ENCODE measurements at places on chromosomes 3 and 15.

- DNase-seq = no peak
Measured at GRCh38 chr3:71994906-71995305, 210.0 kb upstream of the PROK2 start.

DNA sequence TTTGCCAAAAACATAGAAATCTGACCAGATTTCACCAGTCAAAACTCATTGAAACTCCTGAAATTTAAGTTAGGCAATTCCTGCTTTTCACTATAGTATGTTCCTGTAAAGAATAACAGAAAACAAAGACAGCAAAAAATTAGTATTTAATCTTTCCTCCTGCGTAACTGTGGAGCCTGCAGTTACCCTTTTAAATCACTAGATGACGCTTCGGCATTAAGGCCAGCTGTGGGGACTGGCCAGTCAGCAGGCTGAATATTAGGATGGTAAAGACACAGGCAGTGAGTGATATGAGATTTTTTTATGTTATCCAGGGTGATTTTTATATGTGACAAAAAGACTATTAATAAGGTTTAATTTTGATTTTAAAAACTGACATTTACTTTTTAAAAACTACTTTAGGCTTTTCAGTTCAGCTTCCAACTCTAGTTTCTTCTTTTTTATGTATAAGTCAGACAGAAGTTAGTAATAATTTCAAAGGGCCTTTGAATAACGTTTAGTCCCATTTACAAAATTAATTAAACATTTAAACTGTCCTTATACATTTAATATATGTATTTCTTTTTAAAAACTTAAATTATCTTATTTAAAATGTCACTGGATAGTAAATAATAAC is 165.1 kb downstream of the PPM1L start:
- peak; percentile 67 for DNase-seq

- DNase-seq = peak; percentile 39
Measured at GRCh38 chr15:98881526-98882520, 125.8 kb downstream of the PGPEP1L start.

DNA sequence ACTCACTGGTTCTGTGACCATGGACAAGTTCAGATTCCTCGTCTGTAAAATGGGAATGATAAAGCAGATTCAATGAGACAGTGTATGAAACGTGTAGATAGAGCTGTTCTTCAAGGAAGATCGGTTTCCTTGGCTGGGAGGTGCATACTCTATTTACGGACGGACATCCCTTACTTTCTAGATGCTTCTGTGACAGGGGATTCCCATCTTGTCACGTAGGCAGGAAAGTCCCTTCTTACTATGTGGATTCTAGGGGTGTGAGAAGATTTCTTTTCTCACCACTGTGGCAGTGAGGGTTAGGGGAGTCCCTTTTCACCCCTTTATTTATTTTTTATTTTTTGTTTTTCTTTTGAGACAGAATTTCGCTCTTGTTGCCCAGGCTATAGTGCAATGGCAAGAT is 180.9 kb upstream of the TBL1XR1 start:
- DNase-seq = no peak

DNA sequence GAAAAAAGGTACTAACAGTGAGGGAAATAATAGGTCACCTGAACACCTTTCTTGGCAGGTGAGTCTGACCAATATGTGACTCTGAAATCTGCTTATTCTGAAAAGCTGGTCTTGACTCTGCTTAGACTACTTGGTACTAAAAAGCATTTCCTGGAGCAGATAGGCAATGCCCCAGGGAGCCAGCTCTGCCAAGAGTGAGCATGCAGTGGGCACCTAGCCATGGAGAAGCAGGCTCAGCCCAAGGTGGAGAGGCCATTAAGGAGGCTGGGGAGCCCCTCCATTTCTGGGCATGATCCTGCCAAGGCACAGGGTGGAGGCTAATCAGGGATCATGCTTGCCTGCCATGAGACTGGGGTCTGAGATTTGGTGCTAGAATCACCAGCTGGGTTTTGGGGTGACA is 1.6 kb upstream of the LTF start:
- DNase-seq = no peak

- no peak for DNase-seq
Measured at GRCh38 chr15:75073197-75073596, 49.8 kb downstream of the PPCDC start.

- DNase-seq = no peak
Measured at GRCh38 chr3:136490646-136491405, 240.7 kb downstream of the PCCB start.

GRCh38 chr15:22819651-22820050 is 18.8 kb upstream of the NIPA2 start:
- DNase-seq = no peak

- DNase-seq = no peak
Measured at GRCh38 chr3:126216416-126216815, 36.0 kb upstream of the ALDH1L1 start.

- no peak for DNase-seq
Measured at GRCh38 chr3:179666030-179666429, 13.2 kb downstream of the USP13 start.

DNA sequence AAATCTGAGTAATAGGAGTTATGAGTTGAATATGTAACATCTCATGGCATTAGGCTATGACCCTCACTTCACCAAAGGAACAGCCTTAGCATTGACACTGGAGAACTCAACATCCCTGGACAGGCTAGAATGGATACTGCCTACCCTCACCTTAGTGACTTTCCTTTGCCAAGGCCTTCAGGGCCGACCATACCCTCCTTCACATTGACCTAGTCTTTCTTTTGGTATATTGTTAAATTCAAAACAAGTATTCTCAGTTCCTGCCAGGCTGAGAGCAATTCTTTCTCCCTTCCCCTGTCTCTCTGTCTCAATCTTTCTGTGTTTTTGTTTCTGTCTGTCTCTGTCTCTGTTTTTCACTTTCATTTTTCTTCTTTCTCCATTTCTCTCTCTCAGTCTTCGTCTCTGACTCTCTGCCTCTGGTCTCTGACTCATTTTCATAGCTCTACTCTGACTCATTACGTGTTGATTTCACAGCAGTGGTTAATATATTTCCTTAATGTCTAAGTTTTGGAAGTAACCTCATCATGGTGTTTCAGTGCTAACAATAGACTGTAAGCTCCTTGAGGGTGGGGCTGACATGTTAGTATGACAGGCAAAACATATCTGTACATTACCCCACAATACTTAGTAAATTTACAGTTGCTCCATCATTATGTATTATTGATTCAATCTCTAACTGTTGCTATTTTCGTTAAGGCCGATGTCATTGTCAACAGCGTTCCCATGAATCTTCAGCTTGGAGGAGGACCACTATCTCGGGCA is 32.5 kb downstream of the PARP15 start:
- no peak for DNase-seq

DNA sequence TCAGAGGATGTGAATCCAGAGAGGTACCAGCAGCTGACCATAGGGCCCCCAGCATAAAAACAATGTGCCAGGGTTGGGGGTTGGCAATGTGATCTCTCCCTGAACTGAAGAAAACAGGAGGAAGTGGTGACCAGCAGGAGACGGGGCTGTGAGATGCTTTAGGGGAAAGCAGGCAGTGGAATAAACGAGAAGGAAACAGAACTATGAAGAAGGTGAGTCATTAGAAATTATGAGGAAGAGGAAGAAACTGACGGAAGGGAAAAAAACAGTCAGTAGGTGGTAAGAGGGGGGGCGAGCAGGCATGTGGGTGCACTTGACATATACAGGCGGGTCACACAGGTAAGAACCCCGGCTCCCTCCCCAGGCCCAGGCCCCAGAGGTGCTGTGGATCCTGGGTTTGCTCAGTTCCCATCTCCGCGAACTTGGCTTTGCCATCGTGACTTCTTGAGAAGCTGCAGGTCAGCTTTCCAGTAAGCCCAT is 42.2 kb upstream of the B3GNT5 start:
- no peak for DNase-seq

DNA sequence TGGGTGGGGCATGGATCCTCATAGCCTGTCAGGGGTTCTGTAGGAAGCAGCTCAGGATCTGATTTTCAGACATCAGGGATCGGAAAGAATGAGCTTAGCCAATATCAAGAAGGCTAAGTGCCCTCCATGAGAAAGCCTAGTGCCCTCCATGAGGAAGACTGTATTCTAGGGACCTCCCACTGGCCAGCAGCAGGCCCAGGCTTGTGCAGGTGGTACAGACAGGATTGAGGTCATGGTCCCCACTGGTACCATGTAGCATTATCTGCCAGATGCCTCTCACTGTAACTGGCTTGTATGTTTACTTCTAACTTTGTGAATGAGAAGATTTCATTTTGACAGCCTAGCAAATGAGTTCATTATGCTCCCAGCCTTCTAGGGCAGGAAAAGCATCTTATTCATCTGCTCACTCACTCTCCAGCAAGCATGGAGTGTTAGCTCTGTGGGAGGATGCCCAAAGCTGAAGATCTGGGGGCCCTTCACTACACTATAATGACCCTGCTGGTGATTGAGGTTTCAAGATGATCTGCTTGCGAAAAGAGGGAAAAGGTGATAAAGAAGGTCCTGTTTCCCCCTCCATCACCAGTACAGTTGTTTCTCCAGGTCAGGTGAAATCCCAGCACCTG is 7.5 kb downstream of the EPHB1 start:
- DNase-seq = no peak

DNA sequence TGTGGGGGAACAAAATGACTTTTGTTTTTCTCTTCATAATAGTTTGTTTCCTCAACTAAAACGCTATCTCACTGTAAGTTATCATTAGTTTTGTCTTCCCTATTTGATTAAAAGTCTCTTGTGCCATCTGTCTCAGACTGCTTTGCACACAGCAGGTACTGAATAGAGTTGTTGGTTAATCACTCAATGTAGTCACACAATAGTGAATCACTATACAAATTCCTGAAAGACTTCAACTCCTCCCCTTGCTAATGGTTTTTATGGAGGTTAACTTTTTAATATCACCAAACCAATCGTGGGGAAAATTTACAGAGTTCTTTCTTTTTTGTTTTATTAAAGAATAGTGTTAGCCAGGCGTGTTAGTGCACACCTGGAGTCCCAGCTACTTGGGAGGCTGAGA is 2.6 kb upstream of the NGLY1 start:
- DNase-seq = no peak

DNA sequence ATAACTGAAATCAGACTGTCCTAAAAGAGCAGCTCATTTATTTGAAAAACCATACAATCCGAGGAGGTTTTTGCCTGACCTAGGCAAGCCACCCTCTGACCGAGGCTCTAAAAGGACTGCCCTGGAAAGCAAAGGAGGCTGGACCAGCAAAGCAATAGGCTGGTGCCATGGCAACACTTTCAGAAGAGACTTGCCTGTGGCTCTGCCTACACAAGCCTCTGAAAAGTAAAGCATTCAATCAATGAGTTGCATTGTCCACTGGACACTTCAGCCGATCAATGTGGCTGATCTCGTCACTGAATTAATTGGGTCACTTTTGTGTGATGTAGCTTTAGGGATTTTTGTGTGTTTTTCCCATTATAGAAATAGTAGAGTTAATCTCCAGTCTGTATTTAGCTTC is 99.1 kb upstream of the SEMA6D start:
- no peak for DNase-seq

- DNase-seq = no peak
Measured at GRCh38 chr3:59555593-59556315, 505.9 kb upstream of the CFAP20DC start.

GRCh38 chr15:69623392-69624154 is 171.0 kb downstream of the RPLP1 start:
- DNase-seq = no peak

- no peak for DNase-seq
Measured at GRCh38 chr3:60844256-60844655, 407.0 kb downstream of the FHIT start.

DNA sequence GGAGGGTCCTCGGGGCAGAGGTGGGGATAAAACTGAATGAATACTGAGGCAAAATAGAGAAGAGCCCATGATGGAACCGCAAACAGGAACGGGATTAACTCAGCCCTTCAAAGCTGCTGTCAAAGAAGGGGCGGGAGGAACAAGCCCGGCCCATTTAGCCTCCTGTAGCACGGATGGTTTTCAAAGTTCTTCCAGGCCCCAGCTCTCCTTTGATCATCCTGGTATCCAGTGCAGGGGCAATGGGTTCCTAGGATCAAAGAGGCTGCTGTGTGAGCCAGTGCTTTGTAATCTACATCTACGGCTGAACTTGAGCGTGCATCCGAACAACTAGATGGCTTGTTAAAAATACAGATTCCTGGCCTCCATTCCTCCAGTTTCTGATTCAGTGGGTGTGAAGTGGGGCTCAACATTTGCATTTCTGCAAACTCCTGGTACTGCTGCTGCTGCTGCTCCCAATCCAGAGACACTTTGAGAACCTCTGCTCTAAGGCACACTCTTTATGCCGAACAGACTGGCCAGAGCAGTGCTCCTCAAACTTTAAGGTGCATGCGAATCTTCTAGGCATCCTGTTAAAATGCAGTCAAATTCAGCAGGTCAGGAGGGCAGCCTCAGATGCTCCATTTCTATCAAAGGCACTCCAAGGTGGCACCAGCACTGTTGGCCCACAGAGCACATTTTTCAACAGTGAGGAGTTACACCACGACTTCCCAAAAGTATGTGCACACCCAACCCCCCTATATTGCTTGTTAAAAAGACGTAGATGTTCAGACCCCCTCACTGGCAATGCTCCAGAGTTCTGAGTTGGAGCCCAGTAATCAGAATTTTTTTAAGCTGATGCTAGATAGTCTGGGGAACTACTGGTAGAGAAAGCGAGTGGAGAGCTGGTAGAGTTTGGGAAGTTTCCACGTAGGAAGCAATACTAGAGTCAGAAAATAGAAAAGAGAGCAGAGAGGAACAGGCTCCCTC is 5.6 kb downstream of the GALNT15 start:
- DNase-seq = no peak

GRCh38 chr3:58173669-58174398 is 36.9 kb downstream of the DNASE1L3 start:
- peak; percentile 66 for DNase-seq

- DNase-seq = no peak
Measured at GRCh38 chr15:98896802-98897732, 110.5 kb downstream of the PGPEP1L start.

- DNase-seq = no peak
Measured at GRCh38 chr3:182259579-182259978, 533.7 kb upstream of the ATP11B start.

GRCh38 chr3:46669191-46669999 is 24.1 kb downstream of the ALS2CL start:
- no peak for DNase-seq

GRCh38 chr15:58019503-58020376 is 45.8 kb downstream of the ALDH1A2 start:
- no peak for DNase-seq

DNA sequence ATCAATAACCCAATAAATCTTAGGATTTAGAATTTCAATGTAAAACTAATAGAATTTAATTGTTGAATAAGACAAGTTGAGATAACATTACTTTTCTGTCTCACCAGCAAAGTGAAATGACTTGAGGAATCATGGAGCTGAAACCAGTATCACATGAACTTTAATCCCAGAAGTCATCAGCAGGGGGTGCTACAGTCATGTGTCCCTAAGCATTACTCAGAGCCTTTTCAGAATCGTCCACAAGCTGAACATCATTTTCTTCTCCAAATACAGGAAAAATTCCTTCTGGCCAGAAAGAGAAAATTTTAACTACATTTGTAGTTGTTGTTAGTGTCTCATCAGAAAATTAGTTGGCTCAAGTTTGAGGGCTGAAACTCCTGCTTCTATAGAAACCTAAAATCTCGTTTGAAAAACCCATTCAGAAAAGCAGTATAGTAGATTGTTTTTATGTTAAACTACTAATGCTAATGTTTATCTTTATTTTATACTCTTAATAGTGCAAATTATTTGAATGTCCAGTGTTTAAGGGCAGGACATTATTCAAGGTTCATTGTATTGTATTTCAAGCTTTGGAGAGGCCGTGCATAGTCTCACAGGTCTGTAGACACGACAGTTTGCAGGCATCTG is 384.1 kb downstream of the PLOD2 start:
- DNase-seq = peak; percentile 80

GRCh38 chr3:16059081-16059537 is 115.4 kb upstream of the GALNT15 start:
- DNase-seq = no peak

- peak; percentile 18 for DNase-seq
Measured at GRCh38 chr15:76147906-76148570, 88.3 kb downstream of the TMEM266 start.

Data from NCI-H2081 (cell line).